ENCODE measurements at places on chromosomes 4 and X.

- no peak for DNase-seq
Observed at GRCh38 chrX:69136546-69137331, 28.5 kb downstream of the PJA1 start.

DNA sequence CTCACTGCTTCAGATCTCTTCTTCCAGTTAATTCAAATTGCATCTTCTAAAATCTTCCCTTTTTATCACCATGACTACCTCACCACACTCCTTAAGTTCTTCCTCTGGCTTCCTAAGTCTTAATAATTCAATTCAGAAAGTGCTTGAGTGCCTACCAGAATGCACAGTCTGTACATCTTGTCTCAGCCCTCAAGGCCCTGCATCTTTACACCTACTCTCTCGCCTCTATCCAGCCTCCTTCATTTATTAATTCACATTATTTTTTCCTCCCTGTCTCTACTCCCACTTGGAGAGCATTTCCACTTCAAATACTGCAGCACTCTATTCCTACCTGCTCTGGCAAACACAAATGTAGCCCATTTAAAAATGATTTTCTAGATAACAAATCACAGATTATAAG lies 90.5 kb downstream of the MAPK10 start:
- no peak for DNase-seq

DNA sequence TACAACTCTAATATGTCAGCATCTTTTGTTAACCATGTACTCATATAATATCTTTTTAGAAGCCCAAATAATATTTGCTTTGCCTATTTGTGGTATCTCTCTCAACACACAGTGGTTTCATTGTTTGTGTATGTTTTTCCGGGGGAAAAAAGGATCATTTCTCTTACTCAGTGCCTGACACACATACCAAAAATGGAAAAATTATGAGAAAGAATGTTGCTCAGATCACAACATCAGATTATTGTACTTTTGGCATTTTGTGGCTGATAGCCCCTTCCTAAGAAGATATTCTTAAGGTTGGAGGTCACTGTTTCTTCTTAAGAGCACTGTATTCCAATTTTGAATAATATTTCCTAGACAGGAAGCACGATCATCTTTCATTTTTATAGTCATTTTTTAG lies 93.6 kb downstream of the PDLIM5 start:
- no peak for DNase-seq

- no peak for DNase-seq
Observed at GRCh38 chr4:79017481-79017880, 78.2 kb upstream of the PAQR3 start.

DNA sequence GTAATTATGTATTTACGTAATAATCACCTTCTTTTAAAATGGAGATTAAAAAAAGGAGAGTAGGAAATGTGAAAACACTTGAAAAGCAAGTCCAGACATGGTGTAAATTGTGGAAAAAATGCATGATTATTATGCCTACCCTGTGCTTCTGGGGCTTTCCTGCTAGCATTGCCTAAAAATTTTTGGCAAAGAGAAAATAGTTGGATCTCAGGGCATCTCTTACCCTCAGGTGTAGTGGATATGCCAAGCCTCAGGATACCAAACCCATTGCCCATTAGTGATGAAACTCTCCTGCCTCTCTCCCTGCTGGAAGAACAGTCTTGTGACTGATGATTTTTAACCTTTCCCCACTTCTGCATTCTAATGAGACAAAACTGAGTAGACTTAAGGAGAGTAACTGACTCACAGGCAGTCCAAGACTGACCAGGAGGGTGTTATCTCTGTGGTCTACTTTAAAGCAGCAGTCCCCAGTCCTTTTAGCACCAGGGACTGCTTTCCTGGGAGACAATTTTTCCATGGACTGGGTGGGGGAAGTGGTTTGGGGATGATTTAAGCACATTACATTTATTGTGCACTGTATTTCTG lies 174.6 kb downstream of the ZNF330 start:
- DNase-seq = no peak

DNA sequence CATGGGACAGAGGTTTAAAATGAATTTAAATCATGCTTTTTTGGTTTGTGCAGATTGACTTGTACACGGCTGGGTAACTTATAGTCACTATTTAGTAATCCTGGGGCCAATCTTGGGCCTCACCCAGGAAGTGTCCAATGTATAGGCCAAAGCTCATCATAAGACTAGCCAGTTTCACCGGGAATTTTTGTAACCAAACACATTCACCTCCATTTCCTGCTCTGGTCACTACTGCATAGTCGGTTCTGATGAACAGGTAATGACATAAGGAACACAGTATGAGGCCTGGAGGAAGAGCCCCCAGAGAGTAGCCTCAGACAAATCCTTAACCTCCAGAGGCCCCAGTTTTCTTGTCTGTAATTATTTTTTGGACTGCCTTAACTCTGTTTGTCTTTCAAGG lies 81.9 kb downstream of the HPRT1 start:
- DNase-seq = no peak

GRCh38 chr4:119823045-119823444 lies 194.4 kb upstream of the PDE5A start:
- no peak for DNase-seq

- DNase-seq = no peak
Observed at GRCh38 chrX:1462596-1463251, 10.0 kb upstream of the ASMTL start.

- no peak for DNase-seq
Observed at GRCh38 chrX:153816831-153817690, 13.3 kb downstream of the PDZD4 start.

DNA sequence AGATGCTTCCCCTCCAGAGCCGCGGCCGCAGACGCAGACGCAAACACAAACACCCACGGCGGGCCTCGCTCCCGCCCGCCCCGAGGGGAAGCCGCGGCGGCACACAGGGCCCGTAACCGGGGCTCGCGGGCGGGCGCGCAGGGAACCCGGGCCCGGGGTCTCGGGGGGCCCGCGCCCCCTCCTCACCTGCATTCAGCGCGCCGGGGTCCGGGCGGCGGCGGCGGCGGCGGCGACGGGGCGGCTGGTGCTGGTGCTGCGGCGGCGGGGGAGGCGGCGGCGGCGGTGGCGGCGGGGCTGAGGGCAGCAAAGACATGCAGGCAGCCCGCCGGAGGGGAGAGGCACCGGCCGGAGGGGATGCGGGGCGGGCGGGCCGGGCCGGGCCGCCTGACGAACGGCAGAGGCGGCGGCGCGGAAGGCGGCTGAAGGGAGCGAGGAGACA lies 255 bp upstream of the CNOT6L start:
- no peak for DNase-seq

DNA sequence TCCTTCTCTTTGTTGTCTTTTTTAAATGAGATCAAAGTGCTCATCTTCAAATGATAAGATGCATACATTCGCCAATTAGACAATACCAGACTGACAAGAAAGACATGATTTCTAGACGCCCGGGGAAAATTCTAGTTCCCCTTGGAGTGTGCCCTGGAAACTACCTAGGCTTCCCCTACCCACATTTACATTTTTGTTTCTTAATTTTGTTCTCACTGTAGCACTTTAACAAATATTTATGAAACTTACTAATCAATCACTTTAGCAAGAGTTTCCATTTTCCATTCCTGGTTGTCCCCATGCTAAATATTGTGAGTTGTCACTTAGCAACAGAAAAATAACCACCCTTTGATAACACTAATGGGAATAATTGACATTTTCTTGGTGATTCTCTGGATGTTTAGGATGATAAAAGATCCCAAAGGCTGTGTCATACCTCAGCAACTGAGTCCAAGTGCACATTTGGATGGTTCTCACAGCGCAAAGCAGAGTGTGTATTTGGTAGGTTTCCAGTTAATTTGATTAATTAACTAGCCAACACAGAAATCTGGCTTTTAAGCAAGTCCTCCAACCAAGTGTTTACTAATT lies 69.6 kb downstream of the FGFBP1 start:
- DNase-seq = no peak

DNA sequence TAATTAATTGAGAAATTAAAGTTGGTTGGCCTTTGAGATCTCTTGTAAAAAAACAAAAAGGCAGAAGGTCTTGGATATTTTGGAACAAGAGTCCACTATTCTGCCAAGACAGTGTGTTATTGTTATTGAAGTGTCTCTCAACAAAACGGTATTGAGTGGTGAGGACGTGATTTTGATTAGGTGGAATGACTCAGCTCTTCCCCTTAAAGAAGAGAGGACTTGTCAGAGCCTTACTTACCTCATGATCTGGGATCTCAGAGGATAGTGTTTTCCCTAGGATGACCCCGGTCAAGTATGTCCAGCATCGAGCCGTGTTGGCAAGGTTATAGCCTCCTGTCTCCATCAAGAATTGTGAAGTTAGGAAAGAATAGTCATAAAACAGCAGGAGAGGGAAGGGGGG lies 110.9 kb downstream of the HDAC8 start:
- no peak for DNase-seq

GRCh38 chrX:42241421-42241820 lies 318.1 kb upstream of the CASK start:
- no peak for DNase-seq
